Activated CD4-positive, alpha-beta T cell treated with anti-CD3 and anti-CD28 coated beads, Interleukin-2, amount 50 U/mL, for 24 hours (primary cell): ENCODE measurements at places on chromosomes 6 and 20.

DNA sequence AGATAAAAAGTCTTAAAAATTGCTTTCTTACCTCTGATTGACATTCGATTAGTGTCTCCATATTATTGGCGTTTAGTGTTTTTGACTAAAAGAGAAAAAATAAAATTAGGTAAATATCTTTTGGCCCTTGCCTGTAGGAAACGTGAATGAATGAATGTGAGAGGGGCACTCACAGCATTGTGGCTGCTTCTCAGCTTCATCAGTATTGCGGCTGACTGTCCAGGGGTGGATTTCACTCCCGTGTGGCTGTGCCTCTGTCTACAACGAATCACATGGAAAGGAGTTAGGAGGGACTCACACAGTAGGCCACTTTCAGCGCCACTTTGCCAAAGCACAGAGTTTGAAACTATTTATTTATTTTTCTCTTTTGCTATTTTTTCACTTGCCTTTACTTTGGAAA lies 844 bp downstream of the TAGAP start:
- no peak for DNase-seq

DNA sequence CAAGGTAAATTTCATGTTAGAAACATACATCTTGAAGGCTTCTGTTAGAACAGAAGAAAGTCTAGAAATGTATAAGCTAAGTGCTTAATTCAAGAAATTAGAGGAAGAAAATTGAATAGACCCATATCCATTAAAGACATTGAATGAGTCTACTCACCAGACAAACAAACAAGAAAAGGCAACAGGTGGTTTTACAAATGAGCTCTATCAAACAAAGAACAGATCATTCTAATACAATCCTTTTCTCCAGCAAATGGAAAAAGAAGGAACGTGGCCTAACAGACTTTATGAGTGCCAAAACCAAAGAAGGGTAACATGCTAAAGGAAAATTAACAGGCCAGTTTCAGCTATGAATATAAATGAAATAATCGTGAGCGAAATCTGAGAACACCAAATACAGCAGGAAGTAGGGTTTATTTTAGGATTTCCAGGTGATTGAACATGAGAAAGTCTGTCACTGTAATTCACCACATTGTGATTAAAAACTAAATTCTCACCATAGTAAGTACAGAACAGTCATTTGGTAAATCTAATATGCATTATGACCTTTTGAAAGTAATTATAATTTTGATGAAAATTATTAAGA lies 22.6 kb downstream of the MTHFD1L start:
- DNase-seq = no peak

- DNase-seq = no peak
Measured at GRCh38 chr6:137724495-137725211, 142.4 kb upstream of the TNFAIP3 start.

- no peak for DNase-seq
Measured at GRCh38 chr20:58647796-58648501, 3.1 kb upstream of the STX16 start.

- DNase-seq = no peak
Measured at GRCh38 chr20:57683287-57683686, 26.5 kb downstream of the PMEPA1 start.

- DNase-seq = no peak
Measured at GRCh38 chr20:23024701-23025100, 10.4 kb upstream of the SSTR4 start.

GRCh38 chr6:150766201-150766997 lies 99.1 kb upstream of the MTHFD1L start:
- no peak for DNase-seq

- DNase-seq = no peak
Measured at GRCh38 chr6:98579941-98580340, 254.4 kb upstream of the POU3F2 start.

DNA sequence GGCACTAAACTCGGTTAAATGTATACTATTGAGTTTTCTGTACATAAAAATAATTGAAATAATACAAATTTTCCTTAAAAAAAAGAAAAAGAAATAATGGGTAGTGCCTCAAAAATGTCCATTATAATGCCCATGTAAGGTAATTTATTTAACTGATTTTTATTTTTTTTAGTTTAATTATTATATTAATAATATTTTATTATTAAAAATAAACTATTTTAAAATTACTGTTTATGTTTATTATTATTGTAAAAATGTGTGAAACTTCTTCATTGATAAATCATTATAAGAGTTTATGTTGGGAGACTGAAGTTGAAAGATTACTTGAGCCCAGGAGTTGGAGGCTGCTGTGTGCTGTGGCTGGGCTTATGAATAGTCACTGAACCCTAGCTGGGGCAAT lies 925.5 kb upstream of the EPHA7 start:
- DNase-seq = no peak

DNA sequence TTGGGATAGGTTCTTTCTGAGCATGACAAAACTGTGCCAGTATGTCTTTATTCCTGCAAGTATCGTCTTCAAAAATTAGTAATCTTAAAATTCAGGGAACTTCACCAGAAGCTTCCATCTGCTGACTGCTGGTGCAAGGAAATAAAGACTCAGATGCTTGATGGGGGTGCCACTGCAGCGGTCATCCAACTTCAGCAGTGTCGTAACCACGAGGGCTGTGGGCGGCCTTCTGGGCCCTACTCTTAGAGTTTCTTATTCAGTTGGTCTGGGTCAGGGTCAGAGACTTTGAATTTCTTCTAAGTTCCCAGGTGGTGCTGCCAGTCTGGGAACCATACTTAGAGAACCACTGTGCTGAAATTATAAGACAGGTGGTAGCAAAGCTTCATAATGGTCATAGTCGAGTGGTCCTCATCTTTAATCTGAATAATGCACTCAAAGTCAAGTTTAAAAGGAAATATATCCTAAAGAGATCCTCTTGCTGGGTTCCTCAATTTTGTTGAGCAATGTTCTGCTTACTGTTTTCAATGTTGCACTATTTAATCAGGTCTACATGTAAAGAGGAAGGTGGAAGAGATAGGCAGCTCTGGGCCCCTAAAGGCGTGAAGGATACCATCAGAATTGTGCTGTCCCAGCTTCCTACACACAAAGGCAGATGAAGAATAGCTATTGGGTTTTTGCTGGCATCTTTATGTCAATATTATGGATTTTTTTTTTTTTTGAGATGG lies 165.4 kb upstream of the GMDS start:
- DNase-seq = no peak
